ENCODE measurements at places on chromosomes 1 and 21.

- DNase-seq, result no peak
Observed at GRCh38 chr1:227900571-227901051, 47.1 kb downstream of the WNT9A start.

DNA sequence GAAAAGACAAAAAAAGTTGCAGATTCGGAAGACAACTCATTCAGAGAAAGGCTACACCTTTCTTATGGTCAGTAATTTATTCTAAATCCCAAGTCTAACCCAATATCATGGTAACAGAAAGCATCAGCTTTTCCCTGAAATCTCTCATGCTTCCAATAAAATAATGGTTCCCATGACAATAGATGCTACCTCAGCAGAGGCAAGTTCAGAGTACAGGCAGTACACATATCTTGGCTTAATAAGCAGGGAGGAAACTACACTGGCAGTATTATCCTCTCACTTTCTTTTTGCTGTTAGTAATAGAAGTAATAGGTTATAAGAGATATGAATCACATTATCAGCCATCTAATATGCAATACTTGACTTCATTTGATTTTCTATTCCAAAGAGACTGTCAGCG is 137.1 kb downstream of the DPYD start:
- DNase-seq, result no peak

DNA sequence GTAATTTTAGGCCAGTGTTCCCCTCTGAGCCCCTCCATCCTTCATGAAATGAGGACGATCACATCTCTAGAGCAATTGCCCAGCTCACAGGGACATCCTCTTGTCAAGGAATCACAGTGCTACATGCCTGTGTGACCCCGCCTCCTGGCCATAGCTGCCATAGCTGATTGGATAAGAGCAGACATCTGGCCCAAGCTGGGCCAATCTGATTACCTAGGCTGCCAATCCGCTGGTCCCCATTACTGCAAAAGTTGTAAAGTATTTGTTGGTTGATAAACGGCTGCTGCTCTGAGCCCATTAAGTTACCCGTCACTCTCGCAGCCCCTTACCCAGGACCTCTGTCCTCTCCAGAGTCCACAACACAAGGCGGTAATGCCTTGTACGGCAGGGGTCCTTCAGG is 8.3 kb downstream of the NT5C1A start:
- DNase-seq, result peak; percentile 28

DNA sequence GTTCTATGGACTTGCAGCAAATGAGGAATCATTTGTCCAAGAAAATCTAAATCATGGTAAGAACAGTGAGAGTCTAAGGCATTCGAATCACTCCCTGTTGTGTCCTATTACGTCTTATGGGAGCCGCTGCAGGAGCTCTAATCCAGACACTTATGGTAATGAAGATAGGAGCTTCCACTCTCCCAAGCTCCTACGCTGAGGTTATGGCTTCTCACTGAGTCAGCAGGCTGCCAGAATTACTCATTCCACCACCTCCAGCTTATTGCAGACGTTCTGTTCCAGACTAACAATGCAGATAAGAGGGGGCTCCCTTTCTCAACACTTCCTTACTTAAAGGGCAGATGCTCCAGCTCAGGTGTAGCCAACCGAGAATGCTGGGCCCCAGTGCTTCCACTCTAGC is 212.6 kb downstream of the GREM2 start:
- DNase-seq, result no peak

GRCh38 chr1:170415710-170416372 is 116.1 kb upstream of the GORAB start:
- no peak for DNase-seq

DNA sequence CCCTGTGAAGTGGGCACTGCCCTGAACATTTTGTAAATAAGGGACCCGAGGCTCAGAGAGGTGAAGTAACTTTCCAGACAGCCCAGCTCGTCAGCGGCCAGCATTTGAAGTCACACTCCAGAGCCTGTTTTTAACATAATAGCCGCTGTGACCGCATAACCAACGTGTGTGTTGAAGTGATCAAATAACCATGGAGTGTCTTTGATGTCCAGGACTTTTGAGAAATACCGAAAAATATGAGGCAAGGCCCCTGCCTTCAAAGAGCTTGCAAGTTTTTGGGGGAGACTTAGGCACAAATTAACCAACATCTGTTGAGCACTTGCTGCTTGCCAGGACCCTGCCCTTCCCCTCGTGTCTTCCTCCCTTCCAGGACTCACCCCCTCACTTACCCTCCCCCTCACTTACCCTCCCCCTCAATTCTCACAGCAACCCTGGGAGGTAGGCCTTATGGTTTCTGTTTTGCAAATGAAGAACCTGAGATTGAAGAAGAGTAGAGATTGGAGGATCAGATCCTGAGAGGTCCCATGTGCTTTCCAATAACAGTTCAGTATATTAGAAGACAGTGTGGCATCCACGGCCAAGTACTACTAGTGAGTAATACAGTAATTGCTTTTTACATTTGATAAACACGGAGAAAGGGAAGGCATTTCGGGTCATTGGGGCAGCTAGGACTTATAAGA is 1.3 kb upstream of the SLC16A1 start:
- DNase-seq, result peak; percentile 76

All from NB4 (cell line).